Dermis microvascular lymphatic vessel endothelial cell (primary cell): ENCODE measurements at places on chromosomes 6 and 20. TPM values are rescaled to one million over a fixed set of nuclear protein-coding genes. Genes with fewer than 3 reads are reported as not detected.

Gene CD83
- 2.1 and 3.8 TPM in 2 replicates for total RNA-seq

Gene GSTA1
- total RNA-seq: not detected in 2 replicates

Gene SUPT3H
- total RNA-seq: 2.3 and 3.8 TPM in 2 replicates

Gene SRMS
- total RNA-seq: not detected in 2 replicates

Gene PPP1R11
- 8.6 and 12.0 TPM in 2 replicates for total RNA-seq

Gene ZNF322
- total RNA-seq: 12.5 and 15.7 TPM in 2 replicates
